ENCODE measurements at places on chromosomes 4 and X. TPM values are rescaled to one million over a fixed set of nuclear protein-coding genes. Genes with fewer than 3 reads are reported as not detected.

The TMEM255A gene
- 0.15 TPM for total RNA-seq

- DNase-seq, result peak; percentile 76
Measured at GRCh38 chrX:12999422-12999821, 24.5 kb downstream of the TMSB4X start.

The FREM3 gene
- total RNA-seq, result not detected

The HAND2 gene
- total RNA-seq, result not detected

DNA sequence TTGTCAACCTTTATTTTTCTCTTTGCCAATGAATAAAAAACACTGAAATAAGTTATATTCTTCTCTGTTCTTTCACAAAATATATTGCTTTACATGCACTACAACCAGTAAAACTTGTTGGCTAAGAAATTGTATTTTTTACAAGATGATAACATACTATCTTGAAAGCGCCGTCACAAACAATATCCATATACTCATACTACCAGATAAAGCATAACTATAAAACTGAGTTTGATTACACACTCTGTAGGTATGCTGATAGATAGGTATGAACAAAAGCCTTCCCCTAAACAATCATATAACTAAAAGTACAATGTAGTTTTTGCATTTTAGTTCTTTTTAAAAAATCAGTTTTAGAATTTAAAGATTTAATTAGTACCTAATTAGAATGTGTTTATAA is 13.6 kb upstream of the BMP2K start:
- no peak for DNase-seq

DNA sequence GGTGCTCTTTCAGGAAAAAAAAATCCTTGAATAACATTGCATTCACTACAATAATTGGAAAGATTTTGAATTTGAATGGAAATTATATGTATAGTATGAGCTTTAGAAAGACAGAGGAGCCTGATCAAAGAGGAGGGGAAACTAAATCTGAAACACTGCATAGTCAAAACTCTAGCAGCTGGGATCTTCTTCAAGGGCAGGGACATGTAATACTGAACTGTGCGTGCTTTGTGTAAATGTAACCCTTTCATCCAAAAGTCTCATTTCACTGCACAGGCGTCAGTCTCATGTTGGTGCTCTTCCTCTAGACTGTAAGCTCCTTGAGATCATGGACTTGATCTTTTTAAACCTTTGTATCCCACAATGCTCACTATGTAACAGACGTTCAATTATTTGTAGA is 212.0 kb upstream of the JADE1 start:
- DNase-seq, result no peak

- no peak for DNase-seq
Measured at GRCh38 chrX:107773206-107773605, 2.4 kb downstream of the TSC22D3 start.

DNA sequence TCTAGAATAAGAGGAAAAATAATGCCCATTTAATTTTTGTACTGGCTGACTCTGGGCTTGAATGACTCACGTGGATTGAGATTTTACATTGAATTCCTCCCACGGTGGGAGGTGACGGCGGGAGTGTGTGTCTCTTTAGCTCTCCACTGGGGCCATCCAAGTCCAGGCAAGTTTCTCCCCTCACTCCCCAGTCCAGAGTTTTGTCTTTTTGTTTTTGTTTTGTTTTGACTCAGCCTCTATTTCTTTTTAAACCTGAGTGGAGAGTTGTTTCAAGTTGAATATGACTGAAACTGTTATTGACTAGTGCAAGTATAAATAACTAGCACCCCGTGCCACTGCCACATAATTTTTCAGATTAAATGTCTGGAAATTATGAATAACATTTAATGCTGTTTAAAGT is 13.6 kb downstream of the CHST7 start:
- DNase-seq, result no peak

DNA sequence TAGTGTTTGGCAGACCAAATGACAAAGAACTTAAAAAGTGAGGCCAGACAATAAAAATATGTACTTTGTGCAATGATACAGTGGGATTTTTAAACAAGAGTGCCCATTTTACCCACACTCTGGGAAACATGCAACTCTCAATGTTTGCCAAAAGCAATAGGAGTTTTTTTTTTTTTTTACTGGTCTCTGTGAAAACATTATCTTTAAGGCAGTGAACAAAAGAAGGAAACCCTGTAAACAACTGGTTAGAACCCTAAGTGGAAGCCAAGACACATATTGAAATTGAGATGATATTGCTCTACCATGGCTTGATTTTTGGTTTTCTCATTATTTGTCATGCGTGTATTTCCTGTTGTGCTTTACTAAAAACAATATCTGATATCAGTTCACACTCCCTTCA is 67.2 kb upstream of the PPP3CA start:
- no peak for DNase-seq

The BEX2 gene
- 3.5 TPM for total RNA-seq

- no peak for DNase-seq
Measured at GRCh38 chr4:110742143-110742542, 119.3 kb upstream of the PITX2 start.

DNA sequence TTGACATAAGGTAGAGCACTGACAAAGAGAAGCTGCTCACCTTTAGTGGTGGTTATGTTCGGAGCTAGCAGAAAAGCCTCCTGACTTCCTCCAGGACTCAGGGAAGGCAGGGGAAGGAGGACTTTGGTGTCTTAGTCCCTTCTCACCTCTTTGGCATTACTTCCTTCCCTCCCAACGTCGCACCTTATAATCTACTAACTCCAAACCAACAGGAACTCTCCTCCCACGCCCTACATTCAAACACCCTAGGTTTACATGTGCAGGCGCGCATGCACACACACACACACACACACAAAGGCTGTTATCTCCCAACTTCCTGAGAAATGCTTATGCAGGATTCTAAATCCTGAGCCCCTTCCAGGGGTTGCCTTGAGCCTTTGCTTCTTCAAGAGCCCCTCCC is 157.7 kb upstream of the STS start:
- no peak for DNase-seq

GRCh38 chrX:67044029-67044653 is 405.3 kb upstream of the EDA2R start:
- DNase-seq, result no peak

- DNase-seq, result no peak
Measured at GRCh38 chrX:81900522-81900921, 698.6 kb downstream of the SH3BGRL start.

GRCh38 chr4:143700416-143701352 is at the start of gene FREM3:
Gene FREM3, minus strand, starts transcription at chr4:143700675. Its CDS starts 0 bp downstream, at chr4:143700675.
- DNase-seq, result no peak

The MUC7 gene
- not detected for total RNA-seq

DNA sequence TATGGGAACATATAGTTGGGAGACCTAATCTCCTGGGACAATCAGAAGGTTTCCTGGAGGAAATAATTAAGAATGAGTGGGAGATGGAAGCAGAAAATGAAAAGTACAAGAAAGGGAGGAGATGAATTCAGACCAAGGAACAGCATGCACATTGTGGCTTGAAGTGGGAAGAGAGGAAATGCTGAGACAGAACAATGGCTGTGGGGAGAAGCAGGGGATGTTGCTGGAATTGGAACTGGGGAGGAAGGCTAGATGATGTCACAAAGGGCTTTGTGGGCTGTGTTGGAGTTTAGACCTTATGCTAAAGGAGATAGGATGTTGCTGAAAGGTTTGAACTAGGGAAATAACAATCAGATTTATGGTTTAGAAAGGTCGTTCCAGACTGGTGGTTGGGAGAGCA is 119.5 kb upstream of the DIPK2B start:
- no peak for DNase-seq

GRCh38 chrX:71081330-71082123 is 13.4 kb upstream of the SNX12 start:
- no peak for DNase-seq

DNA sequence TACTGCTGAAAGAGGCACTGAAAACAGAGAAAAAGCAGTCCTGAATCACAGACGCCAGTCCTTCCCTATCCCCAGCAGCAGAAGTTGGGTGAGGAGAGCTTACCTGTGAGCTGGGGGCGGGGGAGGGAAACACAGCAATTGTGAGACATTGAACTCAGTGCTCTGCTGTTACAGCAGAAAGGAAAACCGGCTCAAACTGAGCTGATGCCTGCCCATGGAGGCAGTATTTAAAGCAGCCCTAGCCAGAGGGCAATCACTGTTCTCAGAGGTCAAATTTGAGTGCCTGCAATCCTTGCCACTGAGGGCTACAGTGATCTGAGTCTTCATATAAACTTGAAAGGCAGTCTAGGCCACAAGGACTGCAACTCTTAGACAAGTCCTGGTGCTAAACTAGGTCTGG is 220.7 kb downstream of the GRXCR1 start:
- no peak for DNase-seq

The DRD5 gene
- not detected for total RNA-seq

GRCh38 chr4:82050796-82051195 is 323.0 kb downstream of the HNRNPD start:
- DNase-seq, result no peak

The STOX2 gene
- not detected for total RNA-seq

The RS1 gene
- total RNA-seq, result not detected

- no peak for DNase-seq
Measured at GRCh38 chrX:18534949-18535348, 109.5 kb downstream of the CDKL5 start.

DNA sequence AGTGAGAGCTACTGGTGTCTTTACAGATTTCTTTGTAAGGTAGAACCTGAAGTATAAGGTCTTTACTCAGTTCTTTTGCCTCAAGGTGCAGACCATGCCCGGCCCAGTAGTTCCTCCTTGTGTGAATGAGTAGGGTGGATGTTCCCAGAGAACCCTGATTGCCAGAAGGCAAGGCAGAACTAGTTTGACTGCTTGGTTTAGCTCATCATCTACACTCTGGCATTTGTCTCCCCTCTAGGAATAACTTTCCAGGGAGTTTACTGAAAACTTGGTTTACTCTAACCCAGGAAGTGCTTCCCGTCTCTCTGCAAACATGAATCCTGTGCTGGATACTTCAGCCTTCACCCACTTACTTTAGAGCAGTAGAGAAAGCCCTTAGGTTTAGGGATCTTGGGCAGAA is 29.1 kb downstream of the MCUB start:
- DNase-seq, result no peak

GRCh38 chr4:148062301-148062950 is 330.5 kb downstream of the ARHGAP10 start:
- DNase-seq, result no peak

The SPIN2A gene
- 1.1 TPM for total RNA-seq

GRCh38 chrX:133482056-133482952 is 67.0 kb upstream of the GPC4 start:
- DNase-seq, result no peak

- DNase-seq, result no peak
Measured at GRCh38 chrX:100975212-100975611, 5.7 kb downstream of the ARL13A start.

The UBA6 gene
- total RNA-seq, result 91.2 TPM

DNA sequence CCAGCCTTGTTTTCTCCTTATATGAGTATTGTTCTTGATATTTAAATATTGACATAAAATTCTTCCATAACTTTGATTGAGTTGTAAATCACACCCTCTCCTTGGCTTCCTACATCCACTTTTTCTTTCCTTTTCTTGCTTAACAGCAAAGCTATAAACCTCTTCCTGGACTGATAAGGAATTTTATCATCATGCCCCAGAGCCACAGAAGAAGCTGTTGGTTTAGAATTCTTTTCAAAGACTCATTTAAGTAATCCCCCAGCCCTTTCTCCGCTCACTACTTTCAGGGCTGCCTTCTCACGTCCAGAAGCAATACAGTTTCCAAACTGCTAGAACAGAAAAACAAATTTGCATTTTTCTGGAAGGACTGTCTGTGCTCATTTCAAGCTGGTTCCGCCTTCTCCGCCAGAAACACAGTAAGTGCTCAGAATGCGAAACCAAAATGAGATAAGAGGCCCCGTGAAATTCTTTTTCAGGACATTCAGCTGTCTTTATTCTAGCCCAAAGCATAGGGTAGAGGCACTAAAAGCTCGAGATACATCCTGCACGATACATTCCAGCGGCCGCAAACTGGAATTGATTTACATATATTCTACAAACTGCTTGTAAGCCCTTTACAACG is 849 bp downstream of the MID1 start:
- no peak for DNase-seq

- no peak for DNase-seq
Measured at GRCh38 chrX:38515291-38515690, 46.1 kb upstream of the TSPAN7 start.

- no peak for DNase-seq
Measured at GRCh38 chrX:97060020-97060419, 176.3 kb downstream of the RPA4 start.

The PABPC4L gene
- total RNA-seq, result not detected

The MRFAP1L1 gene
- 60.7 TPM for total RNA-seq

The CSAG3 gene
- total RNA-seq, result 1.8 TPM

Data from activated CD8-positive, alpha-beta memory T cell treated with anti-CD3 and anti-CD28 coated beads, Interleukin-2, amount 10 ng/mL, durations not matched to agents 7 days and 5 days (primary cell).